ENCODE measurements at places on chromosomes 13 and 19.

GRCh38 chr13:50613356-50613831 is 230.1 kb downstream of the DLEU7 start:
- no peak for DNase-seq

DNA sequence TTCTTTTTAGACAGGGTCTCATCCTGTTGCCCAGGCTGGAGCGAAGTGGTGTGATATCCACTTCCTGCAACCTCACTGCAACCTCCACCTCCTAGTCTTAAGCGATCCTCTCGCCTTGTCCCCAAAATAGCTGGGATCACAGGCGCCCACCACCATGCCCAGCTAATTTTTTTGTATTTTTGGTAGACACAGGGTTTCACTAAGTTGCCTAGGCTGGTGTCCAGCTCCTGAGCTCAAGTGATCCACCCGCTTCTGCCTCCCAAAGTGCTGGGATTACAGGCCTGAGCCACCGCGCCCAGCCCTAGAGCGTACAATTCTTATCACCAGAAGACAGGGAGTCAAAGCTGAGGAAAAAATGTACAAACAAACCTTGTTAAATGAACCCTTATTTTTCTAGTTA is 4.5 kb upstream of the ELOF1 start:
- DNase-seq, result no peak

DNA sequence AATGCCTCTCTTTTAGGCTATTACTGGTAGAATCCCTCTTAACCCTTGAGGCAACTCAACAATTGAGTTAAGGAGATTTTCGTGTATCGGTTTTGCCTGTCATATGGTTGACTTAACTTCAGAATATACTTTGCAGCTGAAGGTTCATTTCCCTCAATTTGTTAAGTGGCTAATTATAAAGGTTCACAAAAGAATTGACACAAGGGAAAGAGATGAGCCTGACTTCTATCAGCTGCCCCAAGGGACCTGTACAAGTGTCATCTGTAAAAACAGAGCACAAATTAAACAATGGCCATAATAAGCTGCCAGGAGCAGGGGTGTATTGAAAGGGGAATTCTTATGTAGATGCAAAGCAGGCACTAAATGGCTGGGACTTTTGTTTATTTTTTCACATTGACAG is 334.8 kb upstream of the OBI1 start:
- DNase-seq, result no peak

DNA sequence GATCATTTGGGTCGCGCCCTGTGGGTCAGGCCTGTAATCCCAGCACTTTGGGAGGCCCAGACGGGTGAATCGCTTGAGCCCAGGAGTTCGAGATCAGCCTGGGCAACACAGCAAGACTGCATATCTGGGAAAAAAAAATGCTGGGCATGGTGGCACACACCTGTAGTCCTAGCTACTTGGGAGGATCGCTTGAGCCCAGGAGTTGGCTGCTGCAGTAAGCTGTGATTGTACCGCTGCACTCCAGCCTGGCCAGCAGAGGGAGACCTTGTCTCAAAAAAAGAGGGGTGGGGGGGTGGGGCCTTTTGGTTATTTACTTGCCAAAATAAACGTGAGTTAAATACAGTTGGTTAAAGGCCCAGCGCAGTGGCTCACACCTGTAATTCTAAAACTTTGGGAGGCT is 9.8 kb upstream of the ZNF544 start:
- no peak for DNase-seq

- no peak for DNase-seq
Measured at GRCh38 chr13:46267166-46267565, 55.4 kb downstream of the LRRC63 start.

GRCh38 chr19:15200553-15201364 is at the start of gene NOTCH3:
Gene NOTCH3 (minus strand): TSS chr19:15200995. CDS start chr19:15200905, 90 bp downstream.
- DNase-seq, result no peak

DNA sequence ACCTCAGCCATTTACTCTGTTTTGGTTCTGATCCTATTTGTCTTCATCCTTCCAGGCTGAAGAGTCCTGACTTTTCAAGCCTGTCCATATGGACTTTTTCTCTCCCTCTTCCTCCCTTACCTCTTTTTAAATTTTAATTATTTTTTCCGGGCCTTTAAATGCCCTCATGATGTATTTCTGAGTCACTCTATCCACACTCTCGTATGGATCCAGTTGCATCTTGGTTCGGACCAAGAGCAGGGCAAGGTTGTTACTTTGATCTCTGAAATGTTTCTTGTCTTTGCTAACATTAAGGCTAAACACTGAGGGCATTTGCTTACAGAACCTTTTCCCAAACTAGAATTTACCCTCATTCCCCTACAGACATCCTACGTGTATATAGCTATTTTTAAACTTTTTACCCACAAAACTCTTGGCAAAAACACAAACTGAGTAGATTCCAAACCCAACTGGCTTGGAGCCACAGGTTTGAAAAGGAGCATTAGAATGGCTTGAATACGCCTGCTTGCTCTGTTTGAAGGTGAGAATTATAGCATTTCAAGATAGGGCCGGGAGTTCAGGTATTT is 47.4 kb upstream of the SERPINE3 start:
- DNase-seq, result no peak

DNA sequence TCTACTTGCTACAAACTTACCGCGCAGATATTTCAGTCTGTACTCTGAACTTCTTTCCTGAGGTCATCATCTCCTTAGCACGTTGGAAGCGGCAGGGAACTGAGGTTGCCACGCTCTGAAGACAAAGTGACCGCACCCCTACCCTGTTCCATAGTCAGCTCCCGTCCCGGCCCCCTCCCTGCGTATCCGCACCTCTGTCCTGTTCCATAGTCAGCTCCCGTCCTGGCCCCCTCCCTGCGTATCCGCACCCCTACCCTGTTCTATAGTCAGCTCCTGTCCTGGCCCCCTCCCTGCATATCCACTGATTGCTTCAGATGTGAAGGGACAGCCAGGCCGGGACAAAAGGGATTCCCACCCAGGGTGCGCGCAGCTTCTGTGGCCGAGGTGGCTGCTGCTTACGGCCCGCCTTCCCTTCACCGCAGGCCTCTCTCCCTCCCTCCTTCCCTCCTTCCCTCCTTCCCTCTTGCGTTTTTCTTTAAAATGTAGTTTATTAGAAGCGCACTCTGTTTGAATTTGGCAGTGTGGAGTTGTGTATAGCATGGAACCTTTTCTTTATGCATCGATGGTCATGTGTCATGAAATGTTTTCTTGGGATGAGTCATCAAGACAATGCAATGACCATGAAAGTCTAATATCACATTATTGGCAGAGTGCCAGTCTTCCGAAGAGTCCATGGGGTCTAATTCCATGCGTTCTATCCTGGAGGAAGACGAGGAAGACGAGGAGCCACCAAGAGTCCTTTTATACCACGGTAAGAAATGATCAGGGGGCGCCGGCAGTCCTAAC is 21.9 kb upstream of the NDUFS7 start:
- DNase-seq, result no peak

DNA sequence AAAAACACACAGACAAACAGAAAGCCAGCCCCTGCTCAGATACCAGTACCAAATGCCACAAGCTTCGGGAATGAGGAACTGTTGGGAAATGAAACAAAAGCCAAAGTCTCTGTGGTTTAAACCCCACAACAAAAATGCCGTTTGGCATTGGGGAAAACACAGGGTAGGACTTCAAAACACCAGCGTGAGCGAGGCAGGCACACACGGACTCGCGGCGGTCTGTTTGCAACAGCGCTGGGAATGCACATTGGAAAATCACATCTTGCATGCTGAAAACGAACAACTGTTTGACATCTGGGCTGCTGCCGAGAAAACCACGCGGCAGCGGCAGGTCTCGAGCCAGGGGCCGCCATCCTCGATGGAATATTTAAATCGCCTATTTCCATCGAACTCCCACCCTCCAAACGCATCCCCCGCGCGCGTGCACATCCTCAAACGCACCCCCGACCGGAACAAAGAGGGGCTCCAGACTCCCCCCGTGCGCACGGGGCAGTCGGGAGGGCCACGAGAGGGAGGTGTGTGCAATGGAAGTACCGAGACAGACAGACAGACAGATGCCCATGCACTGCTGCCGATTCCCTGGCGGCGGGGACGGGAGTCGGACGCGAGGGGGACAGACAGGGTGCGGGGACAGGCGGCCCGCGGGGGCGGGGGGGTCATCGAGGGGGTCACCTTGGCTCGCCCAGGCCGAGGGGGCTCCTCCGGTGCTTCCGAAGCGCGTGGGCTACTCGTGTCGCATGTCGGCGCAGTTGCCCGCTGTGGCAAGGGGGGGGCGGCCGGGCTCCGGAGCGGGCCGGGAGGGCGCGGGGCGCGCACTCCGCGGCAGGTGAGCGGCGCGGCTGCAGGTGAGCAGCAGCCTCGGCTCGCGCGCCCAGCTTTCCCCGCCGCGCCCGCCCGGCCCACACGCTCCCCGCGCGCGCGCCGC is at the start of gene GPR12:
GPR12 (minus strand) TSS at position 880 of the 925 bp plus-strand sequence. CDS start 959 bp downstream, outside the sequence.
- DNase-seq, result no peak

- DNase-seq, result peak; percentile 79
Measured at GRCh38 chr19:7868671-7869452, 5.3 kb downstream of the PRR36 start.

DNA sequence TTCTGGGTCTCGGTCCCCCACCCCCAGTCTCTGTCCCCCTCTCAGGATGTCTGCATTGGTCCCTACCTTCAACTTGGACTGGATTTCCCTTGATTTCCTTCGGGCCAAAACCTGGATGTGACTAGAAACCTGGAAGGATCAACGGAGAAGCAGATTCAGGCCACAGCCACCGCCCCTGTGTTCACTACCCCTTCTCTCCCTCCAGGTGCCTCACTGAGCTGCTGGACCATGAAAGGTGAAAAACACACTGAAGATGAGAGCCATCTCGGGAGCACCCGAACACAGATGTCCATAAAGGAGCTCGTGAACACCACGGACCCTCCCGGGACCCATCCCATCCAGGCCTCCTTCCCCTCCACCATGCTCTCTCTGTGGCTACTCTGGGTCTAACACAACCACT is 5.0 kb downstream of the TEAD2 start:
- DNase-seq, result no peak

DNA sequence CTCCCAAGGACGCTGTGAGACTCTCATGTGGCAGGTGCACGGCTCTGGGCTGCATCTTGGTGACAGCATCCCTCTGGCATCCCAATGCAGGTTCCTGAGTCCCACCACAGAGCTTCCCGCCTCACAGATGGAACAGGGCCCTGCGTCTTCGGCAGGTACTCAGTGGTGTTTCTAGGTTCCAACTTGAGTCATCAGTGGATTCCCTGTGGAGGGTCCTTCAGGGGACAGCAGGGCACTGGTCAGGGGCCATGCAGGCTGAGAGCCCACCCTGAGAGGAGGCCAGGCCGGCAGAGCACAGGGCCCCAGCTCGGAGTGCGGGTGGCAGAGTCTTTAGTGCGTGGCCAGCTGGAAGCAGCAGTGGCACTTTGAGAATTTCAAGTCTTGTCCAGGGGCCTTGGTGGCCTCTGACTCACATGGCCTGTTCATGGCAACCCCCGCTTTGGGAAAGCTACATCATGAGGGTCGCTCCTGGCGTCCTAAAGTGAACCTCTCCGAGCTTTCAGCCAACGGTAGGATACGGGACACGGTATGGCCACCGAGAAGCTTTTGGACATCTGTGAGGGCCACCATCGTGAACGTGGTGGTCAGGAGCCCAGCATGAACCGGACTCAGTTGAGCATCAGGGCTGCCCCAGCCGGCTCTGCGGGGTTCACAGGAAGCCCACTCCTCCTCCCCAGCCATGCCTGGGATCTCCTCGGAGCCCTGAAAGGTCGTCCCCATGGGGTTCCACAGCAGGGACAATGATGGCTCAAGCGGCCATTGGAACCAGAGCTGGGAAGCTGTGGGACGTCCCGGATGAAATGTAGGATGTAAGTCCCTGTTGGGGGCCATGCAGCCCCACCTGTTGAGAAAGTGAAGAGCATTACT is 72.0 kb upstream of the MCF2L start:
- DNase-seq, result peak; percentile 59

GRCh38 chr19:28553764-28554163 is 659.2 kb downstream of the UQCRFS1 start:
- no peak for DNase-seq

Data from aorta (tissue), 5 donors.